ENCODE measurements at places on chromosomes 6 and 20.

DNA sequence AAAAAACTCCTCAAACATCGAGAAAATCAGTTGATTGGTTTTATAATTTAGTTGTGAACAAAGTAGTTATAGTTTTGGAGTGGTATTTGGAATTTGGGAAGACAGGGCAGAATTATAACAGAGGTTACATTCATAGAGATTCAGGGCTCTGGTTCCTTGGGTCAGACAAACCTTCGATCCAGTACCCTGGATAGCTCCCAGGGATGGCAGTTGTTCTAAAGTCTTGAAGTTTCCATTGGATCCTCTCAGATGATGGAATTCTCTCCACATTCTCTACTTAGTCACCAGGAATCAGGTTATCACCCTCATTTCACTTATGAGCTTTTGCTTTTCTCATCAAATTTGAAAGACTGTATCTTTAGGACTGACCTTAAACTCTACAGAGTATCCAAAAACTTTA, 285.1 kb downstream of the CENPW start:
- DNase-seq = no peak

GRCh38 chr6:36442671-36443470, at the start of the genes KCTD20 and PXT1:
Gene KCTD20 (plus strand): TSS chr6:36443000. CDS start chr6:36470098, 27,098 bp downstream.
Gene PXT1 (minus strand): TSS chr6:36442854. CDS start chr6:36426082, 16,772 bp downstream.
- DNase-seq = peak; percentile 94

DNA sequence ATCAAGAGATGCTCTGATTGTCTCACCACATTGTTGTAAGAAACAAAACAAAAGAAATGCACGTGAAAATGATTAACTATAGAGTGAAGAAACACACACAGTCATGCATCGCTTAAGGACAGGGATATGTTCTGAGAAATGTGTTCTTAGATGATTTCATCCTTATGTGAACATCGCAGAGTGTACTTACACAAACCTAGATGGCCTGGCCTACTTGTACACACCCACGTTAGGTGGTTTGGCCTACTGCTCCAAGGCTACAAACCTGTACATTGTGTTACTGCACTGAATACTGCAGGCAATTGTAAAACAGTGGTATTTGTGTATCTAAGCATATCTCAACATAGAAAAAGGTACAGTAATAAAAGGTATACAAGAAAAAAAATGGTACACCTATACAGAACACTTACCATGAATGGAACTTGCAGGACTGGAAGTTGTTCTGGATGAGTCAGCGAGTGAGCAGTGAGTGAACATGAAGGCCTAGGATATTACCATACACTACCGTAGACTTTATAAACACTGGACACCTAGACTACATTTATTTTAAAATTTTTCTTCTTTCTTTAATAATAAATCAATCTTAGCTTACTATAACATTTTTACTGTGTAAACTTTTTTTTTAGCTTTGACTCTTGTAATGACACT, 48.6 kb downstream of the FKBP5 start:
- no peak for DNase-seq

- no peak for DNase-seq
Measured at GRCh38 chr20:42895020-42895419, 294.7 kb downstream of the PTPRT start.

GRCh38 chr6:73923905-73924485, 228.0 kb downstream of the CD109 start:
- no peak for DNase-seq

- no peak for DNase-seq
Measured at GRCh38 chr6:139149383-139149782, 14.5 kb downstream of the HECA start.

DNA sequence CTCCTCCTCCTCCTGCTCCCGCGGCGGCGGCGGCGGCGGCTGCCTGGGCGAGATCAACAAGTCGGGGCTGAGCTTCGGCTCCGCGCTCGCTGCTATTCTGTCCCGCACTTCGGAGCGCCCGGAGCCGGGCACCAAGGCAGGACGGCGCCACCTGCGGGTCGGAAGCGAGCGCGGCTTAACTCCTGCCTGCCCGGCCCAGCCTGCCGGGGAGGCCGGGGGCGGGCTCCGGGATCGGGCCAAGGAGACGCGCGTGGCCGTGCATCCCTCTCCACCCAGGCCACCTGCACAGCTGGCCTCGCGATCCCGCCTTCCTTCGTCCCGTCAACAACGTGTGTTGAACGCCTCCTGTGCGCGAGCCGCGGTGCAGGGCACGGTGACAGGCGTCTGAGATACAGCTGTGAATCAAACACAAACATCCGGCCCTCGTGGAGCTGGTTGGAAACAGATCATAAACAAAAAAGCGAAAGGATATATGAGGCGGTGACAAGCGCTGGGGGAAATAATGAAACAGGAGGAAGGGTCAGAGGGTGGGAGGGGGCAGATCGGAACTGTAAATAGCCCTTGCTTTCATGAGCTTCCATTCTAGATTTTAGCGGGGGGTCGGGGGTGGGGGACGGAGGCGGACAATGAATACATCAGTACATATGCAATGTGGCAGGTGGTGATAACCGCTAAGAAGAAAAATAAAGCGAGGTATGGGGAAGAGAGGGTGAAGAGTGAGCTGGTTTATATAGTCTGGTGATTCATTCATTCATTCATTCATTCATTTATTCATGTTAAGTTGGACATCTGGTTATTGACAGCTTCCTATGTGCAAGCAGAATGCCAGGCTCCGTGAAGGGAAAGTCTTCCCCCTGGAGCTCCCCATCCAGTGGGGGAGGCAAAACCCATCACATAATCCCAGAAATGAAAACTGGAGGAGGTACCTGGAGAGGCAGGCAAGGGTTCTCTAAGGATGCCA, 2.0 kb upstream of the KCNB1 start:
- DNase-seq = peak; percentile 79

GRCh38 chr6:36197739-36198221, 1.2 kb downstream of the BRPF3 start:
- DNase-seq = peak; percentile 35

GRCh38 chr6:136146130-136146529, 104.0 kb downstream of the MTFR2 start:
- no peak for DNase-seq

- no peak for DNase-seq
Measured at GRCh38 chr6:134230940-134231339, 87.0 kb downstream of the SGK1 start.

- DNase-seq = no peak
Measured at GRCh38 chr6:131823276-131823902, 15.6 kb downstream of the ENPP1 start.

- no peak for DNase-seq
Measured at GRCh38 chr6:144379356-144379755, 94.2 kb downstream of the UTRN start.

DNA sequence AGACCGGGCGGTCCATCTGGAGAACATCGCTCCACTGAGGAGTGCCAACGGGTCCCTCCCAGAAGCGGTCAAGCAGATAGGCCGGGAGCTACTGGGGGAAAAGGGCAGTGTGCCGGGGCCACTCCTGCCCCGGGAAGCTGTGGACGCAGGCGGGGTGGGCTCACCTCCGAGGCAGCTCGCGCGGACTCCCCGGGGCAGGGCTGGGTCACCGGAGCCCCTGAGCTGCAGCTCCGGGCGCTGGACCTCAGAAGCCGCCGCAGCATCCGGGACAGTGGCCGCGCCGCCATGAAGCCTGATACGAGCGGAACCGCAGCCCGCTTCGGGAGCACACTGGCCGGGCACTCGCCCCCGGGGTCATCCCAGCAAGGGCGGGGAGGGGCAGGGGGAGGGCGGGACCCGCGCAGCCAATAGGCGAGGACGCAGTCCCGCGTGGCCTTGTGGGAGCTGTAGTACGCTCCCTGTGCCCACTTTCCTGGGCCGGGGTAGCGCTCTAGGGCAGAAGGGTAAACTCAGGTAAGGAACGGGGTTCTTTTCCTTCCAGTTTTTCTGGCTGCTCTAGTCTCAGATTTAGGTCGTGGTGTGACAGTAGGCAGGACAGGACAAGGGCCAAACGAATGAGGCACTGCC, at the start of gene MOCS1:
MOCS1 (minus strand) TSS at position 332 of the 627 bp plus-strand sequence; CDS start at position 287, 45 bp downstream.
- peak; percentile 54 for DNase-seq

- DNase-seq = no peak
Measured at GRCh38 chr20:37640600-37641561, 52.9 kb upstream of the CTNNBL1 start.

GRCh38 chr6:143225929-143226328, 165.2 kb downstream of the AIG1 start:
- no peak for DNase-seq

- DNase-seq = no peak
Measured at GRCh38 chr20:63448031-63448430, 24.4 kb downstream of the KCNQ2 start.

DNA sequence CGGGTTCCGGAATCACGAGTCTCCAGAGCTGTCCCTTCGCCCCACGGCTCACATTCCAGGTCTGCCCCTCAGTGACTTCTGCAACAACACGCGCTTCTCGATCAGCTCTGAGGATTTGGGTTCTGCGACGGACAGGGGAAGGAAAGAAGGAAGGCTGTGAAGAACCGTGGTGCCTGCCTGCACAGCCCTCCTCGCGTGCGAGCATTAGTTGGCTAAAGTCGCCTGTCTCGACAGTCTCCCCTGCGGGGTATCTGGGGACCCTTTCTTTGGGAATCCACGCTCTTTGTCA, 23.1 kb downstream of the VPS52 start:
- no peak for DNase-seq

- DNase-seq = no peak
Measured at GRCh38 chr20:31707994-31708735, 14.5 kb downstream of the BCL2L1 start.

GRCh38 chr6:31497531-31498476, at the start of gene MICB:
Gene MICB (plus strand): TSS chr6:31498145. CDS start chr6:31498194, 49 bp downstream.
- DNase-seq = peak; percentile 93

DNA sequence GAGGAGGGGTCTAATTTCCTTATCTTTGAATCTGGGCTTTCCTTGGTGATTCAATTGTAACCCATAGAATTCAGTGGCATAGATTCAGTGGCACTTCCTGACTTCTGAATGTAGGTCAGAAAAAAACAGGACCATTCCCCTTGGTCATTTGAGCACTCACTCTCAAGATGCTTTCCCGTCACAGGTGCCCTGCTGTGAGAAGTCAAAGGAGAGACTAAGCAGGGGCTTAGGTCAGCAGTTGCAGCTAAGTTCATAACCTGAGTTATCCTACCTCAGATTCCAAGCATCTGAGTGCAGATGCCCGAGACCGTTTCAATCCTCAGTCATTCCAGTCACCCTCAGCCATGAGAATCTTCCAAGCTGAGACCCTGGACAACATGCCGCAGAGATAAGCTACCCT, 506.6 kb downstream of the FRK start:
- no peak for DNase-seq

GRCh38 chr20:37382482-37383120, 36.7 kb downstream of the SRC start:
- no peak for DNase-seq

GRCh38 chr6:12507636-12508035, 208.9 kb upstream of the PHACTR1 start:
- no peak for DNase-seq

- no peak for DNase-seq
Measured at GRCh38 chr6:101537753-101538316, 144.3 kb downstream of the GRIK2 start.

GRCh38 chr6:73614802-73615201, 39.0 kb downstream of the SLC17A5 start:
- DNase-seq = no peak

DNA sequence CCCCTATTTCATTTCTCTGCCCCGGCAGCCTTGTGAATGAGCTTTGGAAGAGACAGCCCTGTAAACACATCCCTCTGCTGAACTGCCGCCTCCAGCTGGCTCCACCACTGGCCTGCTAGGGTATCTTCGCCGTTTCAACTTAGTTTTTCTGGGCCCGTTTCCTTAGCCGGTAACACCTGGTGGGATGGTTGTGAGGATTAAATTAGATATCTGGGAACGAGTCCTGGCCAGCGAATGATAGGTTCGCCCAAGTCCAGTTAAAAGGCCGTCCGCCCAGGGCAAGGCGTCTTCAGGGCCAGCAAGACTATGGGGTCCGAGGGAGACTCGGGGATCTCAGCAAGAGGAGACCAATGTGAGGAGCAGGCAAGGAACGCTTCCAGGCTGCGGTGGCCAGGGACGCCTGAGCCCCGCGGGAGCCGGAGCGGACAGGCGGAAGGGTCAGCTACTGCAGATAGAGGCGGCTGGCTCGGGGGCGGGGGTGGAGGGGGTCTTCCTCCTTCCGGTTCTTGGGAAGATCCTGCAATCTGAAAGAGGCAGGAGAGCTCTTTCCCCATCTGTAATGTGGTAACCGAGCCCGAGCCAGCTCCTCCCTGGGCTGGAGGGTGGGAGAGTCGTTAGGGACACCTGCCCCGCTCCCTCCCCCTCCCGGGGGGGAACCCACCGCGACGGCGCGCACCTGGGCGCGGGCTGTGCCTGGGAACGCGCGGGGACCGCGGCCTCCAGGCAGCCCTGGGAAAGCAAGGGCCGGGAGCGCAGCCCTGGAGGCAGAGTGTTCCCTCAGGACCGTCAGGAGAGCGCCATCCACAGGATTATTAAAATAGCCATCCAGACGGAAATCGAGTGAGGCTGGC, 4.5 kb upstream of the PTCRA start:
- DNase-seq = no peak

DNA sequence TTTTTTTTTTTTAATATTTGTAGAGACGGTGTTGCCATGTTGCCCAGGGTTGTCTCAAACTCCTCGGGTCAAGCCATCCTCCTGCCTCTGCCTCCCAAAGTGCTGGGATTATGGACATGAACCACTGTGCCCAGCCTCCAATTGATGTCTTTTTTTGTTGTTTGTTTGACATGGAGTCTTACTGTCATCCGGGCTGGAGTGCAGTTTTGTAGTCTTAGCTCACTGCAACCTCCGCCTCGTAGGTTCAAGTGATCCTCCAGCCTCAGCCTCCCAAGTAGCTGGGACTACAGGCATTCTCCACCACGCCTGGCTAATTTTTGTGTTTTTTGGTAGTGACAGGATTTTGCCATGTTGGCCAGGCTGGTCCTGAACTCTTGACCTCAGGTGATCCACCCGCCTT, 9.4 kb upstream of the MROH8 start:
- DNase-seq = no peak

DNA sequence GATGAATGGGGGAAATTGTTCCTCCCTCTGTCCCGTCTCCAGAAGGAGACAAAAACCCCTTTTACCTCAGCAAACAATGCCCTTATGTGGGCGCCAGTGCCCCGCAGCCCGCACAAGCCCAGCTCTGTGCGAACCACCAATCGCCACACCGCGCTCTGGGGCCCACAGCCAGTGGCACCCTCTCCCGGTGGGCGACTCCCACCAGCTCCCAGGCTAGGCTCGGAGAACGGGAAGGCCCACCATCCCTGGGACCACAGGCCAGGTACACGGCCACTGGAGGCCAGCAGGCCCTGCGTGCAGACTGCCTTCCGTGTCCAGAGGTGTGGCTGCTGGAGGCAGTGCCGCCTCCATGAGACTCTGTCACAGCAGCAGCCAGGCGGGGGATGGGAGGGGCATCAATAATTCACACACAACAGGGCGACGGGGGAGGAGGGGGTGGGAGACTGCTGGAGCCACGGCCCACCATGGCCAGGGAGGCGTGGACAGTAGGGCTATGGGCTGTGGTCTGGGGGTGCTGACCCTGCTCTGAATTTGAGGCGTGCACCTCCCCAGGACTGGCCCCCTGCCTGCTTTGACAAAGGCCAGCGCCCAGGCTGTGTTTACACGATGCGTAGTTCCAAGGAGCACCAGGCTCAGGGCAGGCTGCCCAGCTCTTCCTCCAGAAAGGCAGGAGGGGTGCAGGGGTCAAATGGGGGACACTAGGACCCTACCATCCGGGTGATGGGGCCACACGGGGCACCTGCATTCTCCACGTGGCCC, 105.7 kb downstream of the ASXL1 start:
- no peak for DNase-seq
